ENCODE measurements at places on chromosomes 16 and 17.

DNA sequence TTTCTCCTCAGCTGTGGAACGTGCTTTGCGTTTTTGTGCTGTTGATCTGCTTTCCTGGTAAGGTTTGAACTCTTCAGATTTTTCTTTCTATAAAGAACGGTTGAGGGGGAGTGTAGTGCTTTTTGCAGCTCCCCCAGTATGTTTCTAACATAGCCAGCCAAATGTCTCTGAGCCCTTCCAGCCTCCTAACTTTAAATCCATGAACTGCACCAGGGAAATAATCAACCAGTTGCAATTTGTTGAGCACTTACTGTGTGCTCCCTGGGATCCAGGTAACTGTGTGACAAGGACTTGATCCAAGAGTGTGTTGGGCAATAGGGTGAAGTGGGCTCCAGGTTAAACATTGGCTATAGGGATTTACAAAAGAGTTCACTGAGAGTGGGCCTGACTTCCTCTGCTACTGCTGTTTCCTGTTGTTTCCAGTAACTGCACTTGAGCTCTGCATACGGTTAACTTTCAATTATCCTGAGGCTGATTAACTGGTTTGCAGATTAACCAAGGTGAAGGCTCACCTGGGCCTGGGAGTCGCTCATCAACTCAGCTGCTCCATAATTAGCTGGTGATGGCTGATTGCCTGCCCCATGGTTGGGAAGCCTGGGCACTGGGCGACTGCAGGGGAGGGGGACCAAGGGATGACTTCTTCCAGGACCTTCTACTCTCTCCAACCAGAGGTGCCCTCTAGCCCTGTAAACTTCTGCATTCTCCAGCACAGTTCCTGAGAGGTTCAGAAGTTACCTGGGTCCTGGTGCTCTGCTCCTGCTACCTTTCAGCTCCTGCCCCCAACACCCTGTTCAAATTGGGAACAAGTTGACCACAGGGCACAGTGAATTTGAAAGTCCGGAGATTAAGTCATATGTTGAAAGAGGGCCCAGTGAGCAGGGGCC, 19.5 kb downstream of the HLF start:
- no peak for DNase-seq

DNA sequence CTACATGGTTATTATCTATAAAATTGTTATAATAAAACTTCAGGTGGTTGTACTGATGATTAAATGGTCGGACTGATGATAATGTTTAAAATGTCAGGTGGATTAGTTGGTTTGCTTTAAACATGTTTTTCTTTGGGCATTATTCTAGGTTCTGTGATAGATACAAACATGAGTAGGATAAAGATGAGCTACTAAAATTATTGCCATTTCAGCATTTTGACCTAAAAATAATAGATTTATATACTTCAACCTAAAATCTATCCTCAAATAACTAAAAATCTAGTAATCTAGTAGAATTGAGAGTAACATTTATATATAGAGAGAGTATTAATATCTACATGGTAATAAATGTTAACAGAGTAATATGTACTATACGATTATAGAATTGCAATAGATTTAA, 241.7 kb upstream of the CDH8 start:
- DNase-seq: no peak

- no peak for DNase-seq
Observed at GRCh38 chr17:8012996-8013640, 10.7 kb downstream of the GUCY2D start.

GRCh38 chr17:17783116-17783824, 53.5 kb downstream of the SREBF1 start:
- DNase-seq: no peak

Measured in inflammatory macrophage (primary cell).